ENCODE measurements at places on chromosomes 16 and 17. TPM values are rescaled to one million over a fixed set of nuclear protein-coding genes. Genes with fewer than 3 reads are reported as not detected.

DNA sequence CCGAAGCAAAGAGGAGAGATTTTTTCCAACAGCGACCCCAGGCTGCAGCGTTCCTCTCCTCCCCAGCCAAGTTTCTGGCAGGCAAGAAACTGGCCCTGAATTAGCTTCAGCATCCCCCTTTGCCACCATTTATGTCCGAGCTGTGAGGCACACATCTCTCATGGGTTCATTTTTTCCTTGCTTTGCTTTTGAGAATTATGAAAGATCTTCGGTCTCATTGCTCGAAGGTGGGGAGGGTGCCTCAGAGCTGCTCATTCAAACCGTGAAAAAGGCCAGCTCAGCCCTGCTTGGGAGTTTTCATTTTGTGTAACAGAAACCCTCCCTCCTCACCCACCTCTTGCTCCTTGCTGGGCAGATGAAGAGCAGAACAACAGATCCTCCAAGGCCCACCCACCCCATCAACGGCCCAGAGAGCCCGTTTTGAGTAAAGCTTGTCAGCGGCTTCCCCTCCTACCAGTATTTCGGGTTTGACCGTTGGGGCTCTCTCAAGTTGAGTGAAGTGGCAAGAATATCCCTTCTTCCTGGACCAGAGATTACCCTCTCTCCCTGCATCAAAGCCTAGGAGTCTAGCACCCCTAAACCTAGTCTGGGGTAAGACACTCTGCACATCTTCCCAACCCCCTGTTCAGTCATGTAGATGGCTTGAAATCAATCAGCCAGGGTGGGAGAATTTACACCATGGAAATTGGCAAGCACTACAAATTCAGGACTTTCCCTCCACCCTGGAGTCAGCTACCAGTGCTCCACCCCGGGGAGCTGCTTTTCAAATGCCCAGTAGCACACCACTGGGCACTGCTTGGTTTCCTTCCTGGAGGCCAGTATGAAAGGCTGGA is 1.8 kb downstream of the CCR7 start:
- DNase-seq, result no peak

DNA sequence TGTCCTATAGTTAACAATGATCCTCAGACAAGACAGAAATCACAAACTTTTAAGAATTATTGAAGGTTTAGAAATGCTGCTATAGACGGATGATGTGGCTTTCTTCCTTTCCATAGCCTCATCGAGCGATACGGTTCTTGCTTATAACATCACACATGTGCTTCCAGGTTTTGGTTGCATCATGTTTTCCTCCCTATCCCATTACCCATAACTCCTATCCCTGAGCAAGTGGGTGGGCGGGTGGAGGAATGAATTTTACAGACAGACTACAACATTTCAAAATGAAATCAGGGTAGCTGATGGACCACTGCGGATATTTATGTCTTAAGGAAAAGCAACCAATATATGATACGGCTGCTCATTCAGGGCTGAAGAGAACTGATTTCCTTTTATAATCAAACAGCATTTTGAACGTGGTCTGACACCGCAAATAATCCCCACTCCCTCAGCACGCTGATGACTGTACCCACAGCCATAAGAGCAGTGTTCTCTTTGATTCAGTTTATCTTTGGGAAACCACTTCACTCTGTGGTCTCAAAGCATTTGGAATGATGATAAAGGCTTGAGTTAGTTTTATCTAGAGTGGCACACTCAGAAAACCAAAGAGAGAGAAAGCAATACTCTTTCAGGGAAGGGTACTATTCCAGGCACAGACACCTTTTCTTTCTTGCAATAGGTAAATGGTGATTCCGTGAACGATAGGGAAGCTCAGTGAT is 4.6 kb upstream of the AKTIP start:
- no peak for DNase-seq

NXN gene
- polyA plus RNA-seq, result 42.1 TPM

CCT6B gene
- polyA plus RNA-seq, result 4.7 TPM

LRRC37A3 gene
- 22.2 TPM for polyA plus RNA-seq

- DNase-seq, result no peak
Observed at GRCh38 chr17:61584866-61585265, 6.2 kb downstream of the NACA2 start.

- no peak for DNase-seq
Observed at GRCh38 chr16:11407047-11407982, 62.1 kb downstream of the RMI2 start.

All from right renal pelvis (tissue), 4 donors.